ENCODE measurements at places on chromosomes 3 and 15.

GRCh38 chr3:159875116-159875515 is 113.5 kb upstream of the IL12A start:
- no peak for DNase-seq

GRCh38 chr3:179935710-179936109 is 101.0 kb downstream of the PEX5L start:
- no peak for DNase-seq

DNA sequence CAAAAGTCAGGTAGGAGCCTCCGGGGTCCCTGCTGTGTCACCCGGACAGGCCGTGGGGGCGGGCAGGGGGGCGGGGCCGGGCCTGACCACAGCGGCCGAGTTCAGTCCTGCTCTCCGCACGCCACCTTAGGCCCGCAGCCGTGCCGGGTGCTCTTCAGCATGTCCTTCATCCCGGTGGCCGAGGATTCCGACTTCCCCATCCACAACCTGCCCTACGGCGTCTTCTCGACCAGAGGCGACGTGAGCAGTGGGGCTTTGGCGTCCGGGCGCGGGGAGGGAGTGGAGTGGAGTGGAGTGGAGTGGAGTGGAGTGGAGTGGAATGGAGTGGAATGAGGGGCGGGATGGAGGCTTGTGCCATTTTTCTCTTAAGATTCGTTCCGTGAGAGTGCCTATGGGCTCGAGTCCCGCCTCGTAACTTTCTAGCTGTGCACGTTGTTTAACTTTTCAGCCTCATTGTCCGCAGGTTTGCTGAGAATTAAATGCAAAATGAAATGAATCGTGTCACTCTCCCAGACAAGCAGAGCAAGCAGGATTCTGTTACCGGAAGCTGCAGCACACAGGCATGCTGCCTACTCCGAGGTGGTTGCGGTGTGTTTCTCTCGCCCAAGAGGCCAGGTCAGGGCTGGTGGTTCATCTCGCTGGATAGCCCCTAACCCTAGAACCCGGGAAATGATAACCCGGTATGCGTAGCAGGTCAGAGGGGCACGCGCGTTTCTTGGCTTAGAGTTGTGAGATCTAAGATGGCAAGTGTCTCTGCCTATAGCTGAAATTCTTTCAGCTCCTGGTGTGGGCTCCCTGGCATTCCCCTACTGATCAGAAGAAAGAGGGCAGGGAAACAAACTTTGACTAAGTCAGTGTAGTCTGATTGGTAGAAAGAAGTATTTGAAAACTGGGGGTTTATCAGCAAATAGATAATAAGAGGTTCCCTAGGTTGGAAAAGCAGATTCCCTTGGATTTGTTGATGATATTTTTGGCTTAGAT is at the start of gene FAH:
FAH (plus strand) TSS at position 104 of the 981 bp plus-strand sequence; CDS start at position 160, 56 bp downstream.
- DNase-seq, result no peak

DNA sequence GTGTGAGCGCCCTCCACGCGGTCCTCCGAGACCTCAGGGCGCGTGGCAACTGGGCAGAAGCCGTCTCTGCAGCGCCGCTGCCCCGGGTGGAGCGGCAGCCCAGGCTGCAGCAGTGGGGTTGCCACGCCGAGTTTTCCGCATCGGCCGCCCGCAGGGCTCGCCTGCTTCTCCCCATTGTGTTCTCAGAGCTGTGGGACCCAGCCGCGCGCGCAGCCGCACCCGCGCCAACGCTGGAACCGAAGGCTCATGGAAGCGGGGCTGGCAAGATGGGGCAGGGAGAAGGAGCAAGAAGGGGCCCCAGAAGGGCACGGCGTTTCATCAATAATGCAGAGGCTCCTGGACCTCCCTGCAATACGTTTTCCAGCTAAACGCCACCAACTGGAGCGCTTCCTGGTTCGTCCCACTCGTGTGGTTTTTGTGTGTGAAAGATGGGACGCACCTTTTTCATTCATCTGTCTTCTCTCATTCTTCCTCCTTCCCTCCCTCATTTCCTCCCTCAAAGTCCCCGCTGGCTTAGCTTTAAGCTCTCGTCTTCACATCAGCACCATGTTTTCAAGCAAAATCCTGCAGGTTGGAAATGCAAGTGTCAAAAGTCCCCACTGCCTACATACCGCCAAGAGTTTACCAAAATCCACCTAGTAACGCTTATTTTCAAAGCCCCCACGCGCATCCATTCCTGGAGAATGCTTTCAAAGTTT is 1.2 kb downstream of the ROBO1 start:
- DNase-seq, result no peak

DNA sequence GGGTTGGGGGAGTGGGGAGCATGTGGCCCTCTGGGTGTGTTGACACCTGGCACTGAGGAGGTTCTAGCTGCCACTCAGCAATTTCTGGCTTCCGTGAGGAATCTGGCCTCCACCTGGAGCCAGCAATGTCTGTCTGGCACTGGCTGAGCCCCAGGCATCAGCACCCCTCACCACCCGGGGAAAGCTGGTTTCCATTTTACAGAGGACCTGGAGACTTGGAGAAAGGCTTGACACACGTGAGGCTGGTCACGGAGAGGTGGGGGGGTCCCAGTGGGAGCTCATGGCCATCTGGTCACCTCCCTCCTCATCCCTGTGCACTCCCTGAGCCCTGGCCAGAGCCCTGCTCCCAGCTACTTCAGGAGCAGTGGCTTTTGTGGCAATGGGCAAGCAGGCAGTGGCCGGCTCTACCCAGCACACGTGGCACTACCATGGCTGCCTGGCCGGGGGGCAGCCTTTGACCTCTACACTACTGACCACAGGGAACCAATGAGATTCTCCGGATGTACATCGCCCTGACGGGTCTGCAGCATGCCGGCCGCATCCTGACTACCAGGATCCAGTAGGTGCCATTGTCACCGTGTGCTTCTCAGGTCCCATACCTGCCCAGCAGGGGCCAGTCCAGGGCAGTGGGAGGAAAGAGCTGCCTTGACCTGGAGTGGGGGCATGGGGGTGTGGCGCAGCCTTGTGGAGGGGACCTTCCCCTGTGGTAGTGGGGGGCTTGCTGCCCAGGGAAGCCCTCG is 28.5 kb downstream of the ACAD9 start:
- no peak for DNase-seq

GRCh38 chr3:161067335-161067734 is 37.8 kb downstream of the B3GALNT1 start:
- no peak for DNase-seq

GRCh38 chr3:114756506-114757279 is 390.4 kb downstream of the ZBTB20 start:
- DNase-seq, result no peak

DNA sequence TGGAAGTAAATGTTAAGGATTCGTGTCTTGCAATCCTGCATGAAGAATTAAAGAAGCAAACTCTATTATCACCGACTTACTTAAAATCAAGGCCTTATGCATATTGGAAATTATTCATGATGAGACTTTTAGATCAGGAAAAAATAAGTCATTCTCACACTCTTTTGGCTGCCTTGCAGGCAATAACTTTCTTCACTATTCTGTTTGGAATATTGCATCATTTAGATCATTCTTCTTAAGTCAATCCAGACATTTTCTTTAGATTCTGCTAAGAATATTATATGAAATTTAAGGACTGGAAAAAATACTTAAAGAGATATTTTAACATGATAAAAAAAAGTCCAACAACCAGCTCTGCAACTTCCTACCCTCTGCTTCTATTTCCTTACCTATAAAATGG is 245.4 kb downstream of the LRRN1 start:
- DNase-seq, result no peak

DNA sequence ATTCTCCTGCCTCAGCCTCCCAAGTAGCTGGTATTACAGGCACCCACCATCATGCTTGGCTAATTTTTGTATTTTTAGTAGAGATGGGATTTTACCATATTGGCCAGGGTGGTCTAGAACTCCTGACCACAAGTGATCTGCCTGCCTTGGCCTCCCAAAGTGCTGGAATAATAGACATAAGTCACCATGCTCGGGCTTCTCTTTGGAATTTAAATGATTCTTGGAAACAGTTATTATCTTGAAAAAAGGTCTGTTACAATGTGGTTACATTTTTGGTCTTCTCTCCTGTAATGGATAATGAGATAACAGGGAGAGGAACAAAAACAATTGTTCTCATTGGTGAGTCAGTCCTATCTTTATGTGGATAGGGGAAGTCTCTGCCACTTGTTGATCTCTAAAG is 59.8 kb upstream of the AADACL2 start:
- no peak for DNase-seq

- no peak for DNase-seq
Measured at GRCh38 chr15:30943654-30944335, 40.1 kb downstream of the FAN1 start.

DNA sequence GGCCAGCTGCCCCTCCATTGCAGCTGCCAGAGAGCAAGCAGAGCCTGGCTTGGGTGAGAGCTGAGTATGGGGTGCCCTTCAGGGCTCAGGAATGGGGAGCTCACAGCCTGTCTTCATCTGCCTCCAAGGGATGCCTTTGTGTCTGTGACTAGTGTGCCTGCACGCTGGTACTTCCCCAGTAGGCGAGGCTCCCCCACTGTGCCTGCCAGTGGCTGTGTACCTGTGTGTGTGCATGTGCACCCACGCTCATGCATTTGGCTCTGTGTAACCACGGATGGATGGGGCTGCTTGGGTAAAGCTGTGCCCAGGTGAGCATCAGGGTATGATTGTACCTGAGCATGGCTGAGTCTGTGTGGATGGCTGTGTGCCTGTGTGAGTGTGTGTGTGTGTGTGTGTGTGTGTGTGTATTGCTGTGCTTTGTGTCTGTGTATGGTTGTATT is 2.3 kb upstream of the GRM2 start:
- peak; percentile 17 for DNase-seq

GRCh38 chr3:129439226-129439816 is 427 bp downstream of the MBD4 start:
- peak; percentile 76 for DNase-seq

- DNase-seq, result no peak
Measured at GRCh38 chr15:88727439-88727838, 75.8 kb upstream of the ACAN start.

Data from Right ventricle myocardium inferior (tissue), 1 donor.